Activated naive CD4-positive, alpha-beta T cell treated with anti-CD3 and anti-CD28 coated beads, Interleukin-2, amount 50 U/mL, for 72 hours (primary cell): ENCODE measurements at places on chromosomes 5 and 9.
A peak's percentile ranks its signal among the peaks of the same experiment; 100 is the strongest.

DNA sequence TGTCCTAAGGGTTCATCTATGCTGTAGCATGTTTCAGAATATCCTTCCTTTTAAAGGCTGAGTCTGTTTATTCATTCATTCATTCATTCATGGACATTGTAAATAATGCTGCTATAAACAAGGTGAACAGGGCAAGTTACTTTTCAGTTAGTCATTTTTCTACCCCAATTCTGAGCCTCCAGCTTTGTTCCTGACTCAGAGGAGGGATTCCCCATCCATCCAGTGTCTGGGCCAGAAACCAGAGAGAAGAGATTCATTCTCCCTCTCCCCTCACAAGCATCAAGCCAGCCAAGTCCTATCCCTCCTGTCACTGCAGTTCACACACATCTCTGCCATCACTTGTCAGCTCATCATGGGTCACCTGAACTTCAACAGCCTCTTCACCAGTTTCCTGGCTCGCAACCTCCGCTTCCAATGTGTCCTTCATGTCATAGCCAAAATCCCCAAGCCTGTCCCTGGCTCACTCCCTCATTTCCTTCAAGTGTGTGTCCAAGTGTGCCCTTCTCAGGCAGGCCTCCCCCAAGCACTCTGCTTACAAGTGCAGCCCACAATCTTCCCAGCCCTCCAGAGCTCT, 203.0 kb downstream of the TTLL11 start:
- no peak for DNase-seq

- no peak for DNase-seq
These were observed 50.6 kb downstream of the PCSK5 start for GRCh38 chr9:75941066-75941465.

DNA sequence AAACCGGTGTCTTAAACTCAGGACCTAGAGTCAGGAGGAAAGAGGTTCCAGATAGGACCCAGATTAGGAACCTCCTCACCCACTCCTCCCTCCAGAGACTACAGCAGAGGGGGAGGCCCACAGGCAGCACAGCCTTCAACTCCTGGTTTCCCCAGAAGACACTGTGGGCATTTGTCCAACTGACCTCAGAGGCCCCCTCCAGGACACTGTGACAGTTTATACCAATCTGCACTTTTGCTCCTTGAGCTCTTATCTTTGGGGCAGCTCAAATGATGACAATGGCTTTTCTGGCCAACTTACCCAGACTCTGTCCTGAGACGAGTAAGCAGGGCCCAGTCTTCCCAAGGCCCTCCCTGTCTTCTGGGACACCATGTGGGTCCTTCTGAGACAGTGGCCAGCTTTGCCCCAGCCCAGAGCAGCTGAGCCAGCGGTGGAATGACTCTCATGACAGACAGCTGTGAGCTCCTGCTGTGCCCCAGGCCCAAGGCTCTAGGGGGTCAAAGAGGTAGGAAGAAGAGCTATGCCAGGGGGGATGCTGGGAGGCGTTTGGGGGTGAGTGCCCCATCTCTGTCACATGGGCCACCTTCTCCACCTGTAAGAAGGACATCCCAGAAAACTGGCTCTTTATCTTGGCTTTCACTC, 14.3 kb downstream of the OR2V2 start:
- DNase-seq: no peak

GRCh38 chr5:31638748-31639418, at the start of gene PDZD2:
PDZD2 (plus strand) TSS chr5:31639131.
- peak; percentile 81 for DNase-seq

- DNase-seq: no peak
These were observed 25.7 kb downstream of the RAPGEF1 start for GRCh38 chr9:131714161-131714646.

GRCh38 chr5:65880496-65881072, 45.8 kb upstream of the ERBIN start:
- DNase-seq: no peak

- no peak for DNase-seq
These were observed 30.0 kb downstream of the PLPP7 start for GRCh38 chr9:131319486-131319885.

- no peak for DNase-seq
These were observed 57.1 kb downstream of the TBCA start for GRCh38 chr5:77718934-77719610.

DNA sequence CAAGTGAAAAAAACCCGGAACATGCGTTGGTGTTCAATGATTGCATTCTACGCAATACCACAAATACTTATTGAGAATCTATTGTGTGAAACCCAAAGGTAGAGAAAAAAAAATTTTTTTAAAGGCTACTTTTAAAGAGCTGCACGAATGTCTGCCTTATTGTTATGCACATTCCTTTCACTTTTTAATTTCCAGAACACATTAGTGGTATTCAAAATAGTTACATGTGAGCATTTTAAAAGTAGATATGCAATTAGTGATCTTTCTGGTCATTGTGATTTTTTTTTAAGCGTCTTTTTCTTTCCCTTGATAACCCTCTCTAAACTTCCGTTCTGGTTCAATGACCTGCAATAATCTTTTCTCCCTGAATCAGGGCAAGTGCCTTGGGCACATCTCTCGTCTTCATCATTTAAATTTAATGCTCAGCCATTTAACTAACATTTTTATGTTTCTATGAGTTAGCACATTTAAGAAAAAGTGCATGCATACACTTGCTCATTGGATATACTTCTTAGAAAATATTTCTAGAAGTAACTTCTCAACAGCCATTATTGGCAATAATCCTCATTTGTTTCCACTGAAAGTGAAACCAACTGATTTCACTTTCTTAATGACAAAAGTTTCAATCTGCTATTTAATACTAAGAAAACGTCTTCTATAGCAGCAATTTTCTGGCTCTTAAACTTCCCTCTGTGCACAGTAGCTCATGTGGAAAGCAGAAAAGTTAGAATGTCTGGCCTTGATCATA, 80.3 kb downstream of the CDH6 start:
- no peak for DNase-seq

DNA sequence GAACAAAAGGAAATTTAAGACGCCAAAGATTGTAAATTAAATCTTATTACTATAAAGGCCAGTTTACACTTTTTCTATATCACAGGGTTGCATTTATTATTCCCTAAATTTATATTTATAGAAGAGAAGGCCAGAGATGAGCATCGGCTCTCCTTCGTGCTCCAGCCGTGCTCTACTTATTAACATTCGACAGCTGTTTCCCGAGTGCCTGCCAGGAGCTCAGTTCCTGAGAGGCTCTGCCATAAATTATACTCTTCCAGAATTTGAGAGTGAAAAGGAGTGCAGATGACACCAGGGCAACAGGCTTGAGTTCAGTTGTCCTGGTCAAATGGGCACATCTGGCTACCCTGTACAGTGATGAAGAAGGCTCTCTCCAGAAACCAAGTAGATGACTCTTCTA, 70.1 kb downstream of the PCSK5 start:
- DNase-seq: no peak

GRCh38 chr5:67974054-67974453, 241.5 kb upstream of the PIK3R1 start:
- no peak for DNase-seq

GRCh38 chr9:137173796-137174664, 2.2 kb upstream of the TMEM210 start:
- no peak for DNase-seq

DNA sequence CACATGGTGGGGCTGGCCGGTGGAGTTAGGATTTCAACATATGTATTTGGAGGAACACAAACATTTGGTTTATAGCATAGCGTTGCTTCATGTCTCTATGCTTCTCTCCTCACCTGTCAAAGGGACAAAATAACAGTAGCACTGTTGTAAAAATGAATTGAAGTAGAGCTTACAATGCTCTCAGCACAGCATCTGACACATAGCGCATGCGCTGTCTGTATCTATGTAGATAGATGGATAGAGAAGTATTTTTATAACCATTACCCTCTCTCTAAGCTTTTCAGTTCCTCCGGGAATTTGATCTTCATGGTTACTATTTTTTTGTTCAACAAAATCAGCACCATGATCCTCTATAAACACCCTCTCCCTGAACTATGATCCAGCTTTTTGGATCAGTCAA, 166.0 kb downstream of the TTLL11 start:
- no peak for DNase-seq

DNA sequence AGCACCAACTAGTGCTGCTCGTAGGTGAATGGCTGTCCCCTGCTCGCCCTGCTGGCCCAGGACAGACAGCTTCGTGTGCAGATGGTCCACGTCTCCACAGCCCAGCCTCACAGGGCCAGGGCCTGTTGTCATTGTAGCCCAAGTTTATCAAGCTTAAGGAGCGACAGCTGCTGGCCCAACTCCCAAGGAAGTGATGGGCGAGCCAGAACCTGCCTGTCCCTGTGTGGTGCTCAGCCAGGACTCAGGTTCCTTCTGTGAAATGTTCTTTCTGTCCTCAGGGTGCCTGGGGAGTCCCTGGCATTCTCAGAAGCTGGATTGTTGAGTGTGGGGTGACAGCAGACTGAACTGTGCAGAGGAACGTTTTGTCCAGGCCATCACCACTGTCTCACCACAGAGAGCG, 16.4 kb downstream of the TRIP13 start:
- no peak for DNase-seq

DNA sequence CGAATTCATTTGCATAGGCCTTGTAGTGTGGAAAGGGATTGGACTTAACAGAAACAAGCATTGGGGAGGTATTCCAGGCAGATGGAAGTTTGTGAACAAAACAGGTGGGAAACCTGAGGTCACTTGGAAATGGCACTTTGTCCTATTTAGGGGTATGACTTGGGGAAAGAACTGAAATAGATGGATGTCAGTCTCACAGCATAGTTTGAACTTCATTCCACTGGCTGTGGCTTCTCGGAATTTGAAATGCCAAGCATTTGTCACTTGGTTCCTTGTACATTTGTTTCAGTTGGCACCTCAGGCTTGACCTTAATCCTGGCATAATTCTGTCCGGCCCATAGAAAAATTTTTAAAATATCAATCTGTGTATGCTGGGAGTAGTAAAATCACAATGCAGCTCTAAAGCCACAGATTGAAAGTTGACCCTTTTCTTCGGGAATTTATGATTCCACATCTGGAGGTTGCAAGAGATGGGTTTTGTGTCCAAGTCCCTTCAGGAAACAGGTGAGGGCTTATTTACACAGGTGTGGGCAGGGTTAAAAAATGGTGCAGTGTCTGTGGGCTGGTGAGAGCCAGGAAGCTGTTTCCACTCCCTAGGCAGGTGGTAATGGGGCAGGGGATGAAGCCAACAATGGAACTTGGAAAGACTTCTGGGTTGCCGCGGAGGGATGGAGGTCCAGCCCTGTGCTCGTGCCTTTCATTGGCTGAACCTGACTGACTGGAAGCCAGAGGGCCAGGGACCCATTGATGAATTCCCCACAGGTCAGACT, 39.2 kb upstream of the PDE8B start:
- DNase-seq: no peak

GRCh38 chr5:38536968-38537367, 19.5 kb downstream of the LIFR start:
- DNase-seq: no peak

- DNase-seq: no peak
These were observed 9.8 kb upstream of the EXOC3 start for GRCh38 chr5:432928-433791.

DNA sequence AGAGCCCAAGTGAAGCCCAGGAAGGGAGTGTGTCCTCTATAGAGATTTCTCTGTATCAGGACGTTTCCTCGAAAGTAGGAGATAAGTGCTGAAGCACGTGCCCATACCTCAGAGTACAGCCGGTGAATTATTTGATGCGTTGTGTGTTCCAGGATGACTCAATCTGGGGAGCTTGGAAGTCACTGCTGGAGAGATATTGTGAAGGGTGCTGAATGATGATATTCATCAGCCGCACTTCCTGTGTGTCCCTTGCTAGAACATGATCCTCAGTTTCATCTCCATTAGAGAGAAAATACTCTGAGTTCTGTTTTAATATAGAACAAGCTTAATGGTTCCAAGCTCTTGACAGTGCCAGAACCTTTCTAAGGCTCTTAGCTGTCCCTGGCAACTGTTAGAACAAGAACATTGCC, 402.3 kb upstream of the ADAMTSL1 start:
- no peak for DNase-seq

DNA sequence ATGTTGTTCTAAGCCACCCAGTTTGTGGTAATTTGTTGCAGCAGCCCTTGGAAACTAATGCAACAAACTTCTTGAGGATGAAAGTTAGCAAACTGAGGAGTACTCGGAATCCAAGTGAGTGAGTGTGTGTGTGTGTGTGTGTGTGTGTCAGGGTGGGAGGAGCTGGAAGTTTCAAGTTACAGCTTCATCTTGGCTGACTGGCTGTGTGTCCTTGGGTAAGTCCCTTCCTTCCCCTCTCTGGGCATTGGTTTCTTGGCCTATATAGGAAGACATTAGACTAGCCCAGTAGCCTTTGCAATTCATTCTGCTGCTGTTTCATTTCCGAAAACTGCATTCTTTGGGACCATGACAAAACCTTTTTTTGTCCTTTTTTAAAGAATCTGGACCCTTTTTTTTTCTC, 157.2 kb downstream of the MELK start:
- DNase-seq: no peak

DNA sequence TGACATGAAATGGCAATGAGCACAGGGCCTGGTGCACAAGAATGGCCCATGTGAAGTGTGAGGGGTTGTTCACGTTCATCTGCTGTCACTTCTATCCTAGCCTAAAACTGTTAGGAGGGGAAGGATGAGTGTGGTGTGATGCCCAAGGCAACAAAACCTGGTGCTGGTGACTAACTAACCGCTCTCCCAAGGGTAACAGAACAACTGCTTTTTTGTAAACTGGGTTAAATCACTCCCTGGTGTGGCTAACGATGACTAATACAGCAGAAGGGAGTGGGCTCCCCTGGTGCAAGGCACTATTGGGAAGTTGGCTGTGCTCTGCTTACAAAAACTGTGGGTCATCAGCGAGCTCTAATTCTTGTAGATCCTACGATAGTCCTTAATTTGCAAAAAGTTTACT, 103.2 kb upstream of the VCAN start:
- DNase-seq: no peak

DNA sequence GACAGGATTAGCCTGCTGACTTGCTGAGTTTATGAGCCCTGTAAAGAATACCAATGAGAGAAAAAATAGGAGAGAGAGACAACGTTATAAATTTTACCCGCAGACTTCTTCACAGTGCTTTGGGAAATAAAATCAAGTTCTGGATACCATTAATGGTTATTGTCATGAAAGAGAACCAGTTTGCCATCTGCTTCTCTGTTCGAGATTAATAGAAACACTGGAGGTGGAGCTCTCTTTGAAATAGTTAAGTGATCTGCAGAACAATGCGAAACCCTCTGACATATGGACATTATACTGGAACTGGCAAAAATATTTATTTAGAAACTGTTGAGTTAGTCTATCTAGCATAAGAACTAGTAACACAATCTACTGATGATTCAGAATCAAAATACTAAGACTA, 500.7 kb downstream of the CDH12 start:
- no peak for DNase-seq

GRCh38 chr9:136211441-136212344, 6.8 kb upstream of the LHX3 start:
- DNase-seq: no peak

- no peak for DNase-seq
These were observed 299.3 kb downstream of the ANXA1 start for GRCh38 chr9:73451003-73451402.

- DNase-seq: no peak
These were observed 171.0 kb downstream of the DAB2IP start for GRCh38 chr9:121822093-121823085.

- no peak for DNase-seq
These were observed 114.3 kb downstream of the CRB2 start for GRCh38 chr9:123470121-123470782.

GRCh38 chr5:177509991-177510566, 453 bp upstream of the DOK3 start:
- DNase-seq: no peak
